ENCODE measurements at places on chromosomes 2 and 18.

GRCh38 chr2:200442471-200442870, 67.4 kb downstream of the KCTD18 start:
- DNase-seq: peak; percentile 54

- DNase-seq: no peak
These were observed 212.2 kb downstream of the XIRP2 start for GRCh38 chr2:167100506-167100905.

DNA sequence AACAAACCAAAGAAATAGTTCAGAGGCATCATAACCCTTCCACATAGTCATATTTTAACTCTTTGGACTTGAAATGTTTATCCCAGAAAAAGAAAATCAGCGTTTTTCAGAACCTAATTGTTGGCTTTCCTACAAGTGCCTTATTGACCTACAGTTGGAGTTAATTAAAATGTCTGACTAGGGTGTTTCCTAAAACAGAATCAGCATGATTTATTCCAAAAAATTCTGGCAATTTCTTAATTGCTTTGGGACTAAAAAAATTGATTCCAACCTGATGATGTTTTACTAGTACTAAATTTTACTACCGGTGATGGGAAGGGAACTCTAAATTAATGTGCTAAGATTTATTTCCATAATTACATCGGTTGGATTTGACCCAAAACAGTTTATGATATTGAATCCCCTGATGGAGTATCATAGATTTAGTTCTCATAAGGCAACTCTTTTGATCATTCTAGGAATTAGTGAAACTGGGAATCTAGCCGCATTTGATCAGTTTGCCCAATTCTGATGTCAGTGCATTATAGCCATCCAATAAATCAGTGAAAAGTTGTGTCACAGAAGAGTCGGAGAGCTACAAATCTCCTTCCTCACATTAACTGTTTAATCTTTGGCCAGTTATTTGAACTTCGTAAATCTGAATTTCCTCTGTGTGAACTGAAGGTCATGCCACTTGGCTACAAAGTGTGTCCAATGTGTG, 134.3 kb upstream of the DSEL start:
- DNase-seq: no peak

- DNase-seq: no peak
These were observed 292.3 kb upstream of the FANCL start for GRCh38 chr2:58533376-58533775.

GRCh38 chr18:74579496-74580065, 18.1 kb upstream of the ZNF407 start:
- DNase-seq: no peak

- DNase-seq: no peak
These were observed 24.3 kb upstream of the PSMD14 start for GRCh38 chr2:161283926-161284325.

DNA sequence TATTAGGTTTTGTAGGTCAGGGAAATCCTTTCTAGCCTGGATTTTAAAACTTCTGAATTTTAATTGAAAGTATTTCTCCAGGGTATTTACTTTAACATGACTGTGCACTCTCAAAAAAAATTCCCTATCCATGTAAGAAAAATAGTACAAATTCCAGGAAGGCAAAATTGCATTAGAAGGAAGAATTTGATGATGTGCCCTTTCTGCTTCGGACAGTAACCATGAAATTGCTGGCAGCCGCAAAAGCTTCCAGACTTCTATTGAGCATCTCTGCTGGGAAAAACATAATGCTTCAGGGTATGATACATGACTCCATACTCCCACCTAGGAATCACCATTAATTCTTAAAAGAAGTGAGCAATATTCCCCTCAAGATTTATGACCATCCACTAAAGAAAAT, 17.2 kb upstream of the KLF7 start:
- no peak for DNase-seq

GRCh38 chr2:26251893-26252292, 7.2 kb downstream of the HADHB start:
- no peak for DNase-seq

DNA sequence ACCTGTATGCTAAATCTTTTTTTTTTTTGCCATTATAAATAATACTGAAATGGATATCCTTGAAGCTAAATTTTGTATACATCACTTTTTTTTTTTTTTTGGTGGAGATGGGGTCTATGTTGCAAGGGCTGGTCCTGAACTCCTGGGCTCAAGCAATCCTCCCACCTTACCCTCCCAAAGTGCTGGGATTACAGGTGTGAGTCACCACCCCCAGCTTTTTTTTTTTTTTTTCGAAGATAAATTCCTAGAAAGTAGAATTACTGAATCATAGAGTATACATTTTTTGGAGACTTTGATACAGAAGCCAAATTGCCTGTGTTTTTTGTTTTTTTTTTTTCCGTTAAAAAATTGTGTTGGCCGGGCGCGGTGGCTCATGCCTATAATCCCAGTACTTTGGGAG, 51.0 kb upstream of the MCFD2 start:
- DNase-seq: no peak

GRCh38 chr18:44828080-44828479, 147.4 kb downstream of the SETBP1 start:
- no peak for DNase-seq

- DNase-seq: peak; percentile 40
These were observed 49.9 kb upstream of the PNPT1 start for GRCh38 chr2:55743583-55743982.

DNA sequence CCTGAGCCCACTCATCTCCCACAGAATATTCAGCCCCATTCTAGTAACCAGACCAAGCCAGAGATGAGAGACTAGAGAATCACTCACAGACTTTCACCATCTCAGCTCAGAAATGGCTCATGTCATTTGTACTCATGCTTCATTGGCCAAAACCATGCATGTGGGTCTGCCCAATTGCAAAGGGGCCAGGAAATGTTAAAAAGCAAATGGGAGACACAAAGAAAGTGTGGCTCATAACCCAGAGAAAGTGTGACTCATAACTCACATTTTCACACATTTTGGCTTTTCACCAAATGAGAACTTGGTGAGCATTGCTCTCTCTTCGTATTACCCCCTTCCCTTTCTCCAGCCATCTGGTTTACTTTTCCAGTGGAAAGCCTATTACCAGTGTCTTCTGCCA, 66.2 kb downstream of the MDH1 start:
- DNase-seq: no peak

GRCh38 chr2:234245945-234246344, 195.4 kb downstream of the SPP2 start:
- peak; percentile 62 for DNase-seq

DNA sequence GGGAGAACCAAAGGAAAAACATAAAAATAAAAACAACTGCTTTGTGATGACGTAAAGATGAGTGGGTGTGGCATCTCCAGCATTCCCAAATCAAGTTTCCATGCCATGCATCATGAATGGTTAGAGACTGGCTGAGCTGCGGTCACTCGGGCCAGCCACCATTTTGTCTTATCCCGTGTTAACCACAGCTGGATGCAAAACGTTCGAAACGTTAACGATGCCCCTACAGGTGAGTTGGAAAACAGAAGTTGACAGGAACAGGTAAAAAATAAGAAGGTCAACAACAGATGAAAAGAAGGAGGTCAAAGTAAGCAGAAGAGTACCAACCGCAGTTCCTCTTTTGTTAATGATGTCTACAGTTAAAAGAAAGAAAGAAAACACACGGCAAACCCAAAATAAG, 411.1 kb downstream of the NRXN1 start:
- DNase-seq: no peak

DNA sequence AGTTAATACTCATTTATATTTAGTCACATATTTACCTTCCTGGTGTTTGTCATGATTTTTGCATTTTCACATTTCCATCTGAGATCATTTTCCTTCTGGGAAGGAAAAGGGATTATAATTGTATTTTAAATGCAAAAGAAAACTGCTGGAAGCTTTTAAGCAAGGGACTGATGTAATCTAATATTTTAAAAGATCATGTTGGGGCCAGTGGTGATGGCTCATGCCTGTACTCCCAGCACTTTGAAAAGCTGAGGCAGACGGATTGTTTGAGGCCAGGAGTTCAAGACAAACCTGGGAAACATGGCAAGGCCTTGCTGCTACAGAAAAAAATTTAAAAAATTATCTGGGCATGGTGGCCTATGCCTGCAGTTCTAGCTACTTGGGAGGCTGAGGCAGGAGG, 149.0 kb downstream of the MIB1 start:
- DNase-seq: no peak

- DNase-seq: no peak
These were observed 852 bp downstream of the POLI start for GRCh38 chr18:54269893-54270844.

DNA sequence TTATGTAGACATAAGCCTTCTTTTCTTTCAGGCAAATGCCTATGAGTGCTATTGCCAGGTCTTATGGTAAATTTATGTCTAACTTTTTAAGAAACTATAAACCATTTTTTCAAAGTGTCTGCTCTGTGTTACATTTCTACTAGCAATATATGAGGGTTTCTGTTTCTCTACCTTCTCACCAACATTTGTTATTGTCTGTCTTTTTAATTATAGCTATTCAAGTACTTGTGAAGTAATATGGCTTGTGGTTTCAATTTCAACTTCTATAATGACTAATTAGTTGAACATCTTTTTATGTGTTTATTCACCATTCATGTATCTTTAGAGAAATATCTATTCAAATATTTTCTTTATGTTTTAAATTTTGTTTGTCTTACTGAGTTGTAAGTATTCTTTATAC, 213.1 kb upstream of the MC4R start:
- no peak for DNase-seq

DNA sequence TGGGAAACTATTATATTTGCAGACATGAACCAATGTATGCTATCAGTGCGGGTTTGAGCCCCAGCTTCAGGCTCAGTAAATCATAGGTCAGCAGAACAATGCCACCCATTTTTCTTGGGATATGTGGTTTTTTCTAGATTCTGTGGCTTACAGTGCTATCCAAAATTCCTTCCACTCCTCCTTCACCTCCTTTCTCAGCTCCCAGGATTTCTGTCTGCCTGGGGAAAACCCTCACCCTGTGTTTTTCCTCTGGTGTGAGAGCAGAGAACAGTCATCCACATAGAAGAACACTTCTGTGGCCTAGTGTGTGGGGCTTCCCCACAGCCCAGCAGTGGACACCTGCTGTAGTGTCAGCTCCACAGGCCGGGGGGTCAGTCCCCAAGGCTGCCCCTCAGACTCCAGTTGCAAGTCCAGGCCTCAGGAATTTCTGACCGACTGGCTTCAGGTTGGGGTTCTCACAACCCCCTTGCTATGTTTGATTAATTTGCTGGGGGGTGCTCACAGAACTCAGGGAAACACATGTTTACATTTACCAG, 238.2 kb downstream of the LDLRAD4 start:
- DNase-seq: no peak

DNA sequence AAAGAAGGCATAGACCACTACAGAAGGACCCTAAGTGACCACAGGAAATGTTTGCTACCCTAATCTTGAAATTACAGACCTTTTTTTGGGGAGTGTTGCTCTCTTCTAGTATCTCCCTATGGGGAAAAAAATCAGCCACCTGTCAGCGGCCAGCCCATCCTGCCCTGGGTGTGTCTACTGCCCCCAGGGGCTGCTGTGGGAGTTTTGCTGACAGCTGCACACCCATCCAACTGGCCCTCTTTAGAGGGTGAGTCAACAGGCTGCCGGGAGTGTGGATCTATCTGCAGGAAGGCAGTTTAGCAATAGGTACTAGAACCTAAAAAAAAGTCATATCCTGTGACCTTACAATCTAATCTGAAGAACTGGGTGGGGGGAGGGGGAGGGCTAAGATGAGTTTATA, 796 bp upstream of the DYSF start:
- DNase-seq: no peak

DNA sequence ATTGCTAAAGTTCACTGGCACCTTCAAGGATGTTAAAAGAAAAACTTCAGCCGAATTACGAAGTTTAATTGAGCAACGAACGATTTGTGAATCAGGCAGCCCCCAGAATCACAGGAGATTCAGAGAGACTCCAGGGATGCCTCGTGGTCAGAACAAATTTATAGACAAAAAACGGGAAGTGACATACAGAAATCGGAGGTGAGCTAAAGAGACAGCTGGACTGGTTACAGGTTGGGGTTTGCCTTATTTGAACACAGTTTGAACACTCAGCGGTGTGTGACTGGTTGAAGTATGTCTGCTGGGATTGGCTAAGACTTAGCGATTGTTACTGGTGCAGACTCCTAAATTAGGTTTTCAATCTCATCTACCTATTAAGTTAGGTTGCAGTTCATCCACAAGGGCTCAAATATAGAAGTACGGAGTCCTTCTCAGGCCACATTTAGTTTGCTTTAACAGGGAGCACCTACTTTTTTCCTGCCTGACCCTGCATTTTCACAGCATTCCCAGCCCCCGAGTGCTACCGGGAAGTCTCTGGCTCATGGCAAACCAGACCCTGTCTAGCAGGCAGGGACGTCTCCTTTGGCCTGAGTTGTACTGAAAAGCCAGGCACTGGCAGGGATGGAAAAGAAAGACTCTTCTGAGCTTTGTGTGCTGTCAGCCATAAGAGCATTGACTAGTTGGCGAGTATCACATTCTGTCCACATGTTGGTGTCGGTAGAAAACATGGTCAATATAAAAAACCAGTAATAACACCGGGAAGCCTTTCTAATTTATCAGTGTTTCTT, 41.1 kb downstream of the CDCA7 start:
- no peak for DNase-seq

DNA sequence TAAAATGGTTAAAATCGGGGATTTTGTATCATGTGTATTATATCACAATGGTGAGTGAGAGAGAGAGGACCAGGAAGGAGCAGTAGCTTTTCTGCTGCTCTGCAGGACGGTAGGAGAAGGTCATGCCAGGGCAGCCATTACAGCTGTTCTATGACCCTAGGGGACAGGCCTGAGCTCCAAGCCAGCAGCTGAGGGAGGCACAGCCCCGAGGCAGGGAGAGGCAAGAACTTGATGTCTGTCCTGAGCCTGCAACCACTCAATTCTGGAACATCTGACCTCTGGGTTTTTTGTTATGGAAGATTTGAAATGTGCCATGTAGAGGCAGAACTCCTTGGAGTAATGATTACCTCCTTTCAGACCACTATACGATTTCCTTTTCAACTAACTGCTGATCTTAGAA, 135.8 kb upstream of the SH3BP4 start:
- DNase-seq: no peak

DNA sequence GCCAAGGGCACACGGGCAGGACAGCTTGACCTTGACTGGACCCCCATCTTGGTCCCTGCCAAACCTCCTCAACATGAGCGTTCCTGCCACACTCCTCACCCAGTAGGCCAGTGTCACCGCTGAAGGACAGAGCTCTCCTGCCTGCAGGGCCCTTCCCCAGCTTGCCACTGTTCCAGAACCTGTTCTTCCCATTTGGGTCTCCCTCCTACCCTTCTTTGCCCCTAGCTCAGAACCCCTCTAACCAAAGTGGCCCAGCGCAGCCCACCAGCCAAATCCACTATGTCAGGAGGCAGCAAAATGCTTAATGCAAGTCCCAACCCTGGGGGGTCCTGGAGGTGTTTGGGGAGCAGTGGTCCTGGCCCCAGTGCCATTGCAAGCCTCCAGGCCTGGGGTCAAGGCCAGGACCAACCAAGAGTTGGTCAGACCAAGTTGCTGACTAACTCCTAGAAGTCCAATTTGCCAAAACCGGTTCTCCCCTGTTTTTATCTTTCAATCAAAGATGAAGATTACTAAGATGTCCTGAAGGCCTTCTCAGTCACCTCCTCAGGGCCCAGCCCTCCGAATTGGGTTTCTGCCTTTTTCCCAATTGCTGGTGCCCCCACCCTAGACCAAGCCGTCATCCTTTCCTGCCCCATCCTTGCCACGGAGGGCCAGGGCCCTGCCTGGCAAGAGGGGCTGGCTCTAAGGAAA, 4.5 kb upstream of the ASPRV1 start:
- no peak for DNase-seq

- DNase-seq: no peak
These were observed 230.7 kb upstream of the PXDN start for GRCh38 chr2:1975060-1975459.

GRCh38 chr18:10923141-10923540, 226.2 kb downstream of the PIEZO2 start:
- DNase-seq: no peak

Data from AG04449 (cell line).